Activated T-cell treated with anti-CD3 and anti-CD28 coated beads for 48 hours (primary cell): ENCODE measurements at places on chromosomes 16 and 17.
A peak's percentile ranks its signal among the peaks of the same experiment; 100 is the strongest.

DNA sequence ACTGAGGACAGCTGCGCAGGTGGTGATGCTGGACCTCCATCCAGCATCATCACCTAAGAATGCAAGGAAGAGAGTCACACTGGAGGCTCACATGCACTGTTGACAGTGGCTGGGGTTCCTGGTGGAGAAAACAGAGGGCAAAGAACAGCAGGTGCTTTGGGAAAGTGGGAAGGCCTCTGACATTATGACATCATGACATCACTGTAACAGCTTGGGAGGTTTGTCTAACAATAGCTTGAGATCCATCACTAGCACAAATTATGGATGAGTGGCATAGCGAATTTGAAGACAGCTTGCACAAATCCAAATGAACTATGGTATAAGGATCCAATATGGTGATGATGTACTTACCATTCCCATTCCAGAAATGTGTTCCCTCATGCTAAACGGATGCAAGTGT is 226.5 kb upstream of the MPHOSPH6 start:
- no peak for DNase-seq

DNA sequence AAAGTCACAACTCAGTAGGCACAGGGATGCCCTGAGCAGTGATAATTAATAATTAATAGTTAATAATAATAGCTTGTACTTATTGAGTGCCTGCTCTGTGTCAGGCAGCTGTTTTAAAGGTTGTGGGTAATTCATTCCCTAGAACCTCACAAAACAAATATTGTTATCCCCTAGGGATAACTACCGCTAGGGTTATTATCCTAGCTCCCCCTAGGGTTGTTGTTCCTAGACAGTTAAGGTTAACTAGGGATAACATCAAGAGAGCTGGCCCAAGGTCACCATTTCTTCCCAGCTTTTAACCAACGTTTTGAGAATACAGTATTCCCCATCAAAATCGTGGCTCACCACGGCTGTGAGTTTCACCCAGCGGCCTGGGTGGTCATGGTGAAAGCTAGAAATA is 180.1 kb downstream of the PRKCB start:
- DNase-seq = no peak

GRCh38 chr17:41658846-41659245 is 29.8 kb upstream of the EIF1 start:
- no peak for DNase-seq

GRCh38 chr16:4639899-4640509 is 15.4 kb downstream of the MGRN1 start:
- no peak for DNase-seq

DNA sequence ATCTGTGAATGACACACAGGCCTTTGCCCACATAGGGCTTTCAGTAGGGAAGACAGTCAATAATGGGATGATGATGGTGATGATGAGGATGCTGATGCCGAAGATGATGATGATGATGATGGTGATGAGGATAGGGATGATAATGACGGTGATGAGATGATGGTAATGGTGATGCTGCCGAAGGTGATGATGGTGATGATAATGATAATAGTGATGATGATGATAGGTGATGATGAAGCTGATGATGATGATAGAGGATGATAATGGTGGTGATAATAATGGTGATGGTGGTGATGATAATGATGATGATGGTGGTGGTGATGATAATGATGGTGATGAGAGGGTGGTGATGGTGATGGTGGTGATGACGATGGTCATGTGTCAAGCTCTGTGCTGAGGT is 12.9 kb downstream of the FOXL1 start:
- no peak for DNase-seq

DNA sequence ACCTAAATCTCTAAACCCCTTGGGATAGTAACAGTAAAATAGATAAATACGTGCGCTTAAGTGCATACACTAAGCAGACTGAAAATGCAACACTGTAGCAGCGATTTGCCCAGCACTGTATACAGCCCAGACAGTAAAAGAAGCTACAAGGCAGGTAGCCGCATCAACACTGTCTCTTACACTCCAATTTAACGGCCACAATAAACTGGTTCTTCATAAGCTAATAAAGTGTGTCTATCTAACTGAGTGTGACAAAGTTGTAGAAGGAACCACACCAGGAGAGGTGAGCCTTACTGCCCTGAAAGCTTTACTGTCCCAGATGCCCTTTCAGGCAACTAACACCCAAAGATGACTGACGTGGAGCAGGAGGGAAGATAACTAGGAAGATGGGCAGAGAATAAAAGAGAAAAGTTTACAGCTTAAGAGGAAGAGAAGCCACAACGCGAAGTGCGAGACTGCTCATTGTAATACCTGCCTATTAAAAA is 847 bp downstream of the ZDHHC7 start:
- DNase-seq = no peak

DNA sequence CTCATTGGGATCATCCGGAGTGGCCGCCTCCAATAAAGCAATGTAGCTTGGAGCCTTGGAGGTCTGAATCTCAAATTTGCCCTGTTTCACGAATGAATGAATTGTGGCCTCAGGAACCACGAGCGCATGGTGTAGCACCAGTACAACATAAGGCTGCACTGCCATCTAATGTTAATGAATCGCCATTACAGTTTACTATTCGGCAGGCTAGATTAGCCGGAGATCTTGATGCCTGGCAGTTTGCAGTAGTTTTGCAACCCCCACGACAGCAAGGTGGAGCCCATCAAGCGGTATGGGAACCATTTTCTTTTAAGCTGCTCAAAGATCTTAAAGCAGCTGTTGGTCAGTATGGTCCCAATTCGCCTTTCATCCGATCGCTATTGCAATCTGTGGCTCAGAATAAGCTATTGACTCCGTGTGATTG is 18.8 kb downstream of the ALOX15B start:
- no peak for DNase-seq

DNA sequence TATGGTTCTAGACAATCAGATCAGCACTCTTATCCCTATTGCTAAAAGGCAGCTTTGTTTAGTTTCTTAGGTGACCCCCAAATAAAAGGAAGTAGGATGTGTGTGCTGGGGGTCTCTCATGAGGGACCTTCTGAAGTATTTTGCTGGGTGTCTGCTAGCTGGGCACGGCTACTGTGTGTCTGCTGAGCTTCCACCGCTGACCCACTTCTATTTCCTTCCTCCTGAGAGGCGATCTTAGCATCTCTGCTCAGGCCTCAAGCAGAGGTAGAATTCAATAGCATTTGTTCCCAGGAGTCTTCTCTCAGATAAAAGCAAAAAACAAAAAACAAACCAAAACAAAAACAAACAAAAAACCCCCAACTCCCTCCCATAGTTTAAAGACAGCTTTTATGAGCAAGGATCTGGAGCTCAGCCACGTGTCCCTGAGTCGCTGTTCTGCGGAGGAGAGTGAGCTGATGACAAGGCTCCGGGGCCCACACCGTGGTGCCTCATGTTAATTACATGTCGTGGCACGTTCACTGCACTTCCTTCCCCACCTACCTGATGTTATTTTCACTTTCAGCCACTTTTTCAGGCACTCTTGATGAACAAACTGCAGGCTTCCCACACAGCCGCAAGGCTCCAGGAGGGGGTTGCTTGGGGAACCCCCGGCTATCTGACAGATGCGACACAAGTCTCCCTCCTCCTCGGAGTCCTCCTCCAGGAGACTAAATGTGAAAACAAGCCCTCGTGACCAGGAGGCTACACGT is 83.5 kb downstream of the MARCHF10 start:
- DNase-seq = peak; percentile 72

- no peak for DNase-seq
Measured at GRCh38 chr16:68275611-68276191, 11.4 kb downstream of the SLC7A6 start.

GRCh38 chr17:32558326-32558955 is 71.6 kb downstream of the CDK5R1 start:
- no peak for DNase-seq

GRCh38 chr16:87765473-87765775 is 362 bp downstream of the KLHDC4 start:
- peak; percentile 26 for DNase-seq

DNA sequence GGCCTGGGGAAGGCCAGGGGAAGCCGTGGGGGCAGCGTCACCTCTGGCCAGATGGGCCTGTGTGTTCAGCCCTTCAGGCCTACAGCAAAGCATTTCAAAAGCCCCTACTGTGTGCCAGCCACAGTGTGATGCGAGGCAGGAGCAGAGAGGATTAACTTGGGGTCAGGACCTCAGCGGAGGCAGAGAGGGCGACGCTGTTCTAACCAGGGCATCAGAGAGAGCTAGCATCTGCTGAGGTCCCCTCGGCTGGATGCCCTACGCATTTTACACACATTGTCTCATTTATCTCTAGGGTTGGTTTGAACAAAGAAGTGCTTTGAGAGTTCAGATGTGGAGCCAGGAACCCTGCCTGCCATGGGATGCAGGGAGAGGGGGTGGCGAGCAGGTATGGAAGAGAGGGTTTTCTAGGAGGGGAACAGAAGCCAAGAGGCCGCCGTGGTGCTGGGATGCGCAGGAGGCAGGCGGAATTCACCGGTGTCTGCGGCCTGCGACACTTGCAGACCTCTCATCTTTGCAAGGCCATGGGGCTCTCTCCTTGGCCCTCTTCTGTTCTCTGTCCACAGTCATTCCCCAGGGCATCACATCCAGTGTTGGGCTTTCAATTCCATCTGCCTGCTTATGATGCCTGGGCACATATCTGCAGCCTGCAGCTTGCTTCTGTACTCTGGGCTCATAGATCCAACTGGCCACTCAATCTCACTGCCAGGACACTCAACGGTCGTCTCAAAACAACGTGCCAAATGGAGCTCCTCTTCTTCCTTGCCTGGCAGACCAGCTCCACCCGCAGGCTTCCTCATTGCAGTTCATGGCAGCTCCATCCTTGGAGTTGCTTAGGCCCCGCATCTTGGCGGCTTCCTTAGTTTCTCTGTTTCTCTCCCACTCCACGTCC is 8.1 kb upstream of the NKD1 start:
- DNase-seq = no peak

DNA sequence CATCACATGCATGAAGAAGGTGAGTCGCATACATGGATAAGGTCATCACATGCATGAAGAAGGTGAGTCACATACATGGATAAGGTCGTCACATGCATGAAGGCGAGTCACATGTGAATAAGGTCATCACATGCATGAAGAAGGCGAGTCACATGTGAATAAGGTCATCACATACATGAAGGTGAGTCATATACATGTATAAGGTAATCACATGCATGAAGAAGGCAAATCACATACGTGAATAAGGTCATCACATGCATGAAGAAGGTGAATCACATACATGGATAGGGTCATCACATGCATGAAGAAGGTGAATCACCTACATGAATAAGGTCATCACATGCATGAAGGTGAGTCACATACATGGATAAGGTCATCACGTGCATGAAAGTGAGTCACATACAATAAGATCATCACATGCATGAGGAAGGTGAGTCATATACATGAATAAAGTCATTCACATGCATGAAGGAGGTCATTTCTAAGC is 105.1 kb upstream of the SDK2 start:
- DNase-seq = no peak

- DNase-seq = peak; percentile 65
Measured at GRCh38 chr17:45132572-45133463, 503 bp upstream of the PLCD3 start.

- DNase-seq = peak; percentile 72
Measured at GRCh38 chr17:17849845-17850373, 13.1 kb upstream of the SREBF1 start.

DNA sequence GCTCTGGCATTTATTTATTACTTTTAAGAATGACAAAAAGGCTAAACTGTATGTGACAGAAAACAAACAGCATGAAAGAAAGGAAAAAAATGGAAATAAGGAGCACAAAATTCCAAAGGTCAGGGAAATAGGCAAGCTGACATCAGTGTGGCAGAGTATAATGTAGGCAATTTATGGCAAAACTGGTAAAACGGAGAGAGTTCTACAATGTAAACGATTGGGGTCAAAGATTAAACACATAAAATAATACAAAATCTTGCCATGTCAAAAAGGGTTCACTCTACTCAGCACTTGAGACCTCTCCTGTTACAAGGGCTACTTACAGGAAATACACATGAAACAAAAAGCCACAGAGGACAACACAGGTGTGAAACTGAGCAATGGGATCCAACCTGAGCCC is 47.0 kb upstream of the CDRT4 start:
- no peak for DNase-seq

- no peak for DNase-seq
Measured at GRCh38 chr17:79438546-79439334, 172.1 kb downstream of the RBFOX3 start.

DNA sequence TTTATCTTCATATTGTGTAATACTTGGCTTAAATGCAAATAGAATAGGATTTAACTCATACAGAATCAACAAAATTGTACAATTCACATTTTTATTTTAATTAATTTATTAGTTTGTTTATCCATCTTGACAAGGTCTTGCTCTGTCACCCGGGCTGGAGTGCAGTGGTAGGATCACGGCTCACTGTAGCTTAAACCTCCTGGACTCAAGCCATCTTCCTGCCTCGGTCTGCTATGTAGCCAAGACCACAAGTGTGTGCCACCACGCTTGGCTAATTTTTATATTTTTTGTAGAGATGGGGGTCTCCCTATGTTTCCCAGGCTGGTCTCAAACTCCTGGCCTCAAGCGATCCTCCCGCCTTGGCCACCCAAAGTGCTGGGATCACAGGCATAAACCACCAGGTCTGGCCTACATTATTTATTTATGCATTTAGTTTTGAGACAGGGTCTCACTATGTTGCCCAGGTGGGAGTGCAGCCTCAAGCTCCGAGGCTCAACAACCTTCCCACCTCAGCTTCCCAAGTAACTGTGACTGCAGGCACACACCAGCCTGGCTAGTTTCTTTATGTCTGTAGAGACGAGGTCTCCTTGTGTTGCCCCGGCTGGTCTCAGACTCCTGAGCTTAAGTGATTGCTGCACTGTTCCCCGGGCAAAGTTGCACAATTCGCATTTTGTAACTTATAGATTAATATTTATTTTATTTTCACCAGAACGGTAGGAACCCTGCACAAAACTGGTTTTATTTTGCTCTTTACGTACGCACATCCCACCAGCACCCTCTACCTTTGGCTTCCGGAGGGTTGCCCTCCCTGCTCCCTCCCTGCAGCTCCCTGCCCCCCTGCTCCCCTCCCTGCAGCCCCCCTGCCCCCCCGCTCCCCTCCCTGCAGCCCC is 4.9 kb downstream of the DPEP1 start:
- DNase-seq = no peak

DNA sequence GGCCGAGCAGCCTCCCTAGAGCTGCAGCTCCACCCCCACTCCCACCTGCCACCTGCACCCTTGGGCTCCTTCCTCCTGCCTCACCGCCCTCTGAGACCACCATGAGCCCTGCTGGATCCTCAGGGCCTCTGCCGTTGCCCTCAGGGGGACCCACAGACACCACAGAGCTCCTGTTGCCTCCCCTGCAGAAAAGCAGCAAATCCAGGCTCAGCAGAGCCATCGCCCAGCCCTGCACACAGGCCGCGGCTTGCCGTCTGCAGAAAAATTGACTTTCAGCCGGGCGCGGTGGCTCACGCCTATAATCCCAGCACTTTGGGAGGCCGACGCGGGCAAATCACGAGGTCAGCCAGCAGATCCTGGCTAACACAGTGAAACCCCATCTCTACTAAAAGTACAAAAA is 7.0 kb upstream of the PPP1R27 start:
- no peak for DNase-seq
